ENCODE measurements at places on chromosomes 3 and 15. TPM values are rescaled to one million over a fixed set of nuclear protein-coding genes. Genes with fewer than 3 reads are reported as not detected.

Gene CHST2
- total RNA-seq: 3.7 TPM

Gene GHRL
- 0.51 TPM for total RNA-seq

Gene GOLGA6A
- total RNA-seq: not detected

Gene CEMIP
- 0.26 TPM for total RNA-seq

Gene NOX5
- not detected for total RNA-seq

All from dermis microvascular lymphatic vessel endothelial cell (primary cell).